T-cell (primary cell): ENCODE measurements at places on chromosomes 6 and 20. TPM values are rescaled to one million over a fixed set of nuclear protein-coding genes. Genes with fewer than 3 reads are reported as not detected.

GRCh38 chr20:5786930-5787795, 37.0 kb downstream of the SHLD1 start:
- DNase-seq, result peak; percentile 21

DNA sequence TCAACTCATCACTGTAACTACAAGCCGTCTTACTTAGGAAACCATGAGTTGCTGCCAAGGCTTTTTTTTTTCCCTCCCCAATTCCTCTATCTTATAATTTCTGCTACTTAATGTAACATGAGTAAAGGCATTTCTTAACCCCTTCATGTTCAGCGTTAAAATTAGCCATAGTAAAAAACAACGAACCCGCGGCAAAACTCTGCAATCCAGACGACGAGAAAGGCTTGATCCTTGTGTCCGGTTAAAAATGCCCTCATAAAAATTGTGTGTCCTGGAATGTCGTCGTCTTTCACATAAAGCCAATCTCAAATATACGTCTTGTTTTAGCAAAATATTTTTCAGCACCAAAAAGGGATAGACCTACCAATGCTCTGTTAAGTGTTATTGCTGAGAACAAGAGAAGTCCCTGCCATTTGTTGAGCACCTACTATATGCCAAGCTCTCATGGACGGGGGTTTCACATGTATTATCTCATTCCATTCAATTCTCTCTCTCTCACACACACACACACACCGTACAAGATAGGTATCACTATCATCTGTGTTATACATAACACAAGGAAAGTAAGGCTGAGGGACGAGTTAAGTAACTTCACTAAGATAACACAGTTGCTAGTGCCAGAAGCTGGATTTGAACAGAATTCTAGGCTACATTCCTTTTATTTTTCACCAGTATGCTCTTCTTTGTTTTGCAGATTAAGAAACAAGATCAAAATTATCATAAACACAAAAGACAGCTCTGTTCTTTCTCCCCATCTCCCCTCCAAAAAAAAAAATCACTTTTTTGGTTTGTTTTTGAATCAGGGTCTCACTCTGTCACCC, 683 bp upstream of the ARHGAP18 start:
- no peak for DNase-seq

DNA sequence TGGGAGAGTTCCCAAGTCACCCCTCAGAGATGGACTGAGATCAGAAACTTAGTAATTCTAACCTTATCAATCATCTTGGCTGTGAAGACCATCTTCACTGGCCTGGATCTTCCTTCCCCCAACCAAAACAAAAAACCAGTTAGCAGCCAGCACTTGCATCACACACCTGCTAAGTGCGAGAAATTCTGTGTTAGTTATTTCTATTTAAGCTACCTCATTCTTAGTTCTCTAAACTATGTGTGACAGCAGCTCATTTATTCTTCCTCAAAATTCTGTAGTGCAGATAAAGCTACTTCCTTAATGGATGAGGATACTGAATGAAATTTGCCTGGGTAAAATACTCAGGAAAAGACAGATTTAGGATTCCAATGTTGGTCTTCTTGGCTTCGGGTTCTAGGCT, 18.2 kb upstream of the TAGAP start:
- DNase-seq, result no peak

Gene YWHAB
- 205 TPM for total RNA-seq

DNA sequence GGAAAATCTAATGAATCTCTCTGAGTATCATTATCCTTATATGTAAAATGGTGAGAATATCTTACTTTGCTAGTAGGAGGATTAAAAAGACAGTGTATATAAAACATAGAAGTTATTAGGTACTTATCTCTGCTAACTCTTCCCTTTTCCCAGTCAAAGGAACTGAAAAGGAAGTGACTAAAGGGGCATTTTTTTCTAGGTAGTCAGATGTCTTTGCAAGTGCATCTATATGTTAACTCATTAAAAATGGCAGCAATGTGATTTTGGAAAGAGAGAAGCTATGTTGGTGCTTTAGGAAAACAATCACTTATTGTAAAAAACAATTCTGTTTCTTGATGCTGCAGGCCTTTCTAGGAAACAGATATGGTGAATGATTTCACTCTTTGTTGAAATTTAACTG, 180.9 kb downstream of the SAMD5 start:
- no peak for DNase-seq

Gene GABRR1
- total RNA-seq, result not detected

GRCh38 chr6:74964871-74965441, 240.9 kb downstream of the COL12A1 start:
- DNase-seq, result no peak
